ENCODE measurements at places on chromosomes 5 and 9.

DNA sequence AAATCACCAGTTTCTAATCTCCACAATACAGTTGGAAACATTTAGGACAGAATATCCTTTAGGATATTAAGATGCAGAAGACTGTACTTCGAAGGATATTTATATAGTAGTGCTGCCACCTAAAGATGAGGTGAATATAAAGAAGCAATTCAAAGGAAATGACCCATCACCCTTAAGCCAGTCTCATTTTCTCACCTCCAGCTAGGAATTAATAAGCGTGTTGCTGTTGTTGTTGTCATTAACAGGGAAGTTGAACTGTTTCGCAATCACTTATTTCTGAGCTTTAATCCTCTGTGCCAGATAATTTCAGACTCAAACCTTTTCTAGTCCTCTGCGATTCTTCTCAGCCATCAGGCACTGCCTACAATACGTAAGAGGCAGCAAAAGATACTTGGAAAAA, 7.8 kb upstream of the PURA start:
- no peak for DNase-seq

DNA sequence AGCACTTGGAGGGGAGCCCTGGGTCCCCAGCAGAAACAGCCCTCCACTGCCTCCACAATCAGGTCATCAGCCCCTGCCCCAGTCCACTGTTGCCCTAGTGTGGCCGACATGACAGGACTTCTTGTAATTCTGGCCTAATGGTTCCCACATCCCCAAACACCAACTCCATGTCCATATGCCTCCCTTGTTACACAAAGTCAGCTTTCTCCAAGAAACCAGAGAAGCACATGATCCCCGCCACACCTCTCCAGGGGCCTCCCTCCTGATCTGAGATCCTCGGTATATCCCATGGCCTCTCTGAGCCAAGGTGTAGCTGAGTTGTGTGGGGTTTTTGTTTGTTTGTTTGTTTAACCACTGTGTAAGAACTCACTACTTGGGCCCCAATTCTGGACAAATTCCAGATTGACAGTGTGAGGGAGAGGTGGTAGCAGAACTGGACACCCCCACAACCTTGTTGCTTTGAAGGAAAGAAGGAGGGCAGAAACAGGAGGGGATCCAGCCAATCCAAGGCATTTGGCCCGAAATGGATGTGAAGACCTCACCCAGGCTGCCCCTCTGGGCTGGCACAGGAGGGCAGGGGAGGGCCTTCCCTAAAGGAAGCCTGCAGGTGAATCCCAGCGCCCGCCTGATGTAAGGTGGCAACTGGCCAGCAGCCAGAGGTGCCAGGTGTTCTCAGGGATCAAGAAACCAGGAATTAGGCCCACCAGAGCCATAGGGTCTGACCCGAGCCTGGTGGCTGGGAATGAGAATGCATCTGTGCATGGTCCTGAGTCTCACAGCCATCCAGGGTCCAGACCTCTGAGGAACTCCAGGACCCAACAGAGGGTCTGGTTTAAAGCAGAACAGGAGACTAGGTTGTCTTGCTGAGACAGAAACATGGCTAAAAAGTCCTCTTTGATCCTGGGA, 13.4 kb downstream of the IRF1 start:
- DNase-seq: no peak

GRCh38 chr9:13034694-13035002, 244.8 kb downstream of the MPDZ start:
- DNase-seq: no peak

DNA sequence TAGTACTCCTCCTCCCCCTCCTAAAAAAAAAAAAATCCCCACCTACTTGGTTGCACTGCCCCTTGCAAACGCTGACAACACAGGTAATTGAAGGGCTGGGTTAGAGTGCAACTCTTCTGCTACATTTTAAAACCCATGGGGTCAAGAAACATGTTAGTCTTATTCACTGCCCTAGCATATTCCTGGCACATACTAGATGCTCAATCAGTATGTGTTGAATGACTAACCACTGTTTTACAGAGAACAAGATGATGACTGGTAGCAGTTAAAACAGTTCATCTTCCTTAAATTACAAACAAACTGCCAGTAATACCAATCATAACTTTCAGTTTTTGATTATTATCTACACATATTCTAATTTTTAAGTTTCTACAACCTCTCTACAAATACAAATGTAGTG, 124.4 kb downstream of the NFIB start:
- no peak for DNase-seq

Data from stimulated activated CD8-positive, alpha-beta memory T cell treated with anti-CD3 and anti-CD28 coated beads, Interleukin-7, amount 100 ng/mL, for 4 hours (primary cell).